ENCODE measurements at places on chromosomes 12 and 14. TPM values are rescaled to one million over a fixed set of nuclear protein-coding genes. Genes with fewer than 3 reads are reported as not detected.

The CIT gene
- total RNA-seq: 23.3 TPM

The SLC8A3 gene
- total RNA-seq: 2.4 TPM

The KRT73 gene
- not detected for total RNA-seq

The SRRM4 gene
- total RNA-seq: not detected

- DNase-seq: no peak
- H3K4me1 ChIP-seq: no peaks in the 10 kb centered on the region
- H3K36me3 ChIP-seq: no peaks in the 10 kb centered on the region
These were observed 107.1 kb downstream of the PAX9 start for GRCh38 chr14:36768638-36769337.
